ENCODE measurements at places on chromosomes 2 and 18.

GRCh38 chr2:42640261-42640660, 71.8 kb downstream of the MTA3 start:
- DNase-seq, result no peak

DNA sequence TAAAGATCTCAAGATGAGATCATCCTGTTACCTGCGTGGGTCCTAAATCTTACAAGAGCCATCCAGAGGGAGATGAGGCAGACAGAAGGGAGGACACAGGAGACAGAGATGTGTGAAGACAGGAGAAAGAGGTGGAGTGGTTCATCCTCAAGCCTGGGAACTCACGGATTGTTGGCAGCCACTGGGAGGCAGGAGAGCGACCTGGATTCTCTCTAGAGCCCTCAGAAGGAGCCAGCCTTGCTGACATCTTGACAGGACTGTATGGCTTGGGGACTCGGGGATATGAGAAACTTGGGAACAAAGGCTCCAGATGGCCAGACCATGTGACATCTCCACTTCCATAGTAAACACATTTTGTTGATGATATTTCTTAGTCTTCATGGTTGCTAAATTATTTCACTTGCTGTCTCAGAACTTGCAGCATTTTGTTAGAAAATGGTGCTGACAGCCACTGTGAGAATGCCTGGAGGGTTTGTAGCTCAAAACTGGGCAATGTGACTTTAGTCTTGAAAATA, 57.8 kb upstream of the MC2R start:
- DNase-seq, result no peak

GRCh38 chr18:36200354-36200771, 13.1 kb downstream of the MOCOS start:
- DNase-seq, result no peak

- DNase-seq, result no peak
Observed at GRCh38 chr2:225317186-225317585, 82.3 kb upstream of the NYAP2 start.

- DNase-seq, result no peak
Observed at GRCh38 chr2:239311132-239312040, 89.4 kb downstream of the HDAC4 start.

Data from effector memory CD4-positive, alpha-beta T cell (primary cell).